ENCODE measurements at places on chromosomes 2 and 18.

DNA sequence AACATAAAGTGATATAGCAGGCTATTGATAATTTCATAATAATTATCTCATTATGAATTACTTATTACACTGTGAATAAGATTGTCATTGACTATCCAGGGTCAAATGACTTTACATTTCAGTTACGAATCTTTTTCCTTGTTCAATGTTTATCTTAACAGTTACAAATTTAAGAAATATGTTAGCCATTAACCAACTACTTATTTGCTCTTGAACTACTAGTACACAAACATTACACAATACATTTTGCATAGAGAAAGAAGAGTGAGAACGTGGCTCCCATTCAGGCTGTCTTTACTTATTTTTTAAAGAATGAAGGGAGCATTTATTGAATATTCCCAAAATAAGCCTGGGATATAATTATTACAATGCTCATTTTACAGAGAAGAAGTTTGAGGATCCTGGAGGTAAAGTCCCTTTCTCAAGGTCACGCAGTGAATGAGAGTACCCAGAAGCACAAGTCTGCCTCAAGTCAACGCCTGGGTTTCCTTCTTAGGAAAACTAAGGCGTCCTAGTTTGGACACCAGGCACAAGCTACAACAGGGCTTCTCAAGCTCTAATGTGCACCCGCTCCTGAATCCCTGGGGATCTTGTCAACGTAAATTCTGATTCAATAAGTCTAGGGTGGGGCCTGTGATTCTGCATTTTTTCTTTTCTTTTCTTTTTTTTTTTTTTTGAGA, 164.2 kb downstream of the FIGN start:
- DNase-seq: no peak

- no peak for DNase-seq
Observed at GRCh38 chr18:74773171-74773624, 175.5 kb downstream of the ZNF407 start.

DNA sequence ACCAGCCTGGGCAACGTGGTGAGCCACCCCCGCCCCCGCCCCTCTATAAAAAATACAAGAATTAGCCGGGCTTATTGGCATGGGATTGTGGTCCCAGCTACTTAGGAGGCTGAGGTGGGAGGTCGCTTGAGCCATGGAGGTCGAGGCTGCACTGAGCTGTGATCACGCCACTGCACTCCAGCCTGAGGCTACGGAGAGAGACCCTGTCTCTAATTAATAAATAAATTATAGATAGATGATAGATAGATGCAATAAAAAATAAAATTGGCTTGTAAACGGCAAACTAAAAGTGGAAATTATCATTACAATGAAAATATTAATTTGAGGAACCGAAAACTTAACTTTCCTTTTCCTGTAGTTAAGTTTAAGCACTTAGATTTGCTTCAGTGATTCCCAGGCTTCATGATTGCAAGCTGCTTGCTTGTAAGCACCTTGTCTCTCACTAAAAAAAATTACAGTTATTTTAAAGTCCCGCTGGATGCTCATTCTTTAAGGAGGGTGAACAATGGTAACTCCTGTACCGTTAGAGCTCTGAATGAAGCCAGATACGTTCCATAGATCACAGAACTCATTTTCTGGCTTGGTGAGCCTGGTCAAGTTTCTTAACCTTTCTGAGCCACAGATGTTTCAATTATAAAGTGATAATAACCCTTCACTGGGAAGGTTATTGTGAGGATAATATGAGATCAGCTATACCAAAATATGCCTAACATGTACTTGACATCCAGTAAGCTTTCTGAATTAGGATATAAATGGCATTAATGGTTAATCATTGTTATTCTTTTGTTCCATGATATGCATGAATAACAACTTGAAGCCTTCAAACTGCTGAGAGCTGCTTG, 9.3 kb upstream of the NARS1 start:
- no peak for DNase-seq

DNA sequence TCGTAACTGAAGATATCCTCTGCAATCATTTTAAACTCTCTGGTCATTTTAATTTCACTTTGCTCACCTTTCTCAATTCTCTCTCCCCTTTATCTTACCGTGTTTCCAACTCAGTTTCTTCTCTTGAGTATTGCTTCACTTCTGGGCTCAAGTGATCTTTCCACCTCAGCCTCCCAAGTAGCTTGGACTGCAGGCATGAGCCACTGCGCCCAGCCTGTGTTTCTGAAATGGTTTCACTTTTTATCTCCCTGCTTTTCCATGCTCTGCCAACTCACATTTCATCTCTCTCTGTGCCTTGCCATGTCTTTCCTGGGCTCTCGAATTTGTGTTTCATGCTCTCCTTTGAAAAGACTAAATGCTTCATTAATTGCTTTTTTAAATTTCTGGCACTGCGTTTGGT, 30.5 kb upstream of the TMEM131 start:
- no peak for DNase-seq

GRCh38 chr2:111054791-111055691, 65.7 kb upstream of the BCL2L11 start:
- no peak for DNase-seq

GRCh38 chr18:46461993-46462392, 195.0 kb downstream of the LOXHD1 start:
- DNase-seq: no peak

- no peak for DNase-seq
Observed at GRCh38 chr2:18077704-18078103, 199.2 kb downstream of the KCNS3 start.

- no peak for DNase-seq
Observed at GRCh38 chr2:2656115-2657011, 325.3 kb upstream of the MYT1L start.
